Left forelimb (tissue), 1 donor: ENCODE measurements at places on chromosomes 1 and 21.

DNA sequence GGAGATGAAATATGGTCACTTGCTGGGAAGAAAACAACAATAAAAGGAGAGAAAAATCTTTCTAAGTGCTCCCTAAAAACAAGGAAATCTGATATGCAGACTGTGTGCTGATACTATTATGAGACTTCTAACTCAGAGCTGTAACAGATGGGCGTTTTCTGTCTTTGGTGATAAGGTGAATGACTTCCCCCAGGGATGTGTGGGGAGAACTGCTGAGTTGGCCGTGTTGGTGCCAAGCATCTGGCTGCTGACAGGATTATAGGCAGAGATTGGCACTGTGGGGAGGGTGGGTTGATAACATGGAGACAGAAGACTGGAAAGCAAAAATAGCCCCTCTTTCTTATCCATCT is 438.5 kb upstream of the PLXNA2 start:
- DNase-seq, result no peak

DNA sequence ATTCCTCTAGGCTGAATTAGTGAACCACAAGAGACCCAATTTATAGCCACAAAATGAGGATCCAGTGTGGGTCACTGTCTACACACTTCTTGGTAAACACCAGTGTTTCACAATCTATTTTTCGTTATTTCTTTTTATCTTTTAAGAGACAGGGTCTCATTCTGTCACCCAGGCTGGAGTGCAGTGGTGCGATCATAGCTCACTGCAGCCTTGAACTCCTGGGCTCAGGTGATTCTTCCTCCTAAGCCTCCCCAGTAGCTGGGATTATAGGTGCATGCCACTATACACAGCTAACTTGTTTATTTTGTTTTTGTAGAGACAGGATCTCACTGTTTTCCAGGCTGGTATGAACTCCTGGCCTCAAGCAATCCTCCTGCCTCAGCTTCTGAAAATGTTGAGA is 29.3 kb upstream of the SLC45A3 start:
- DNase-seq, result no peak

DNA sequence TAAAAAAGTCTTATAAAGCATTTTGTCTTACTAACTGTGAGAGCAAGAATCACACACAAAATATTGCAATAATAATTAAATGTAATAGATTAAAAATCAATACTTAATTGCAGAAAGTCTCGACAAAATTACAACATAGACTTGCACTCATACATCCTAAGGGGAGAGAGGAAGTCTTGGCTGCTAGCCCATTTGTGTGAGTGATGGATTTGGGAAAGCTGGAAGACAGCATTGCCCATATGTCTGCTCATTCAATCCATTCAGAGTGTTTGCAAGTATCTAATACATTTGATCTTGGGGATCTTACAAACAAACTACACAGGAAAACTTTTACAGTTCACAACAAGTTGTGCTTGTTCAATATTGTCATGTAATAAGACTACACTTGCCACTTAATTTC is 140.5 kb downstream of the COL11A1 start:
- no peak for DNase-seq

GRCh38 chr1:70277875-70278274 is 56.7 kb downstream of the SRSF11 start:
- DNase-seq, result no peak

DNA sequence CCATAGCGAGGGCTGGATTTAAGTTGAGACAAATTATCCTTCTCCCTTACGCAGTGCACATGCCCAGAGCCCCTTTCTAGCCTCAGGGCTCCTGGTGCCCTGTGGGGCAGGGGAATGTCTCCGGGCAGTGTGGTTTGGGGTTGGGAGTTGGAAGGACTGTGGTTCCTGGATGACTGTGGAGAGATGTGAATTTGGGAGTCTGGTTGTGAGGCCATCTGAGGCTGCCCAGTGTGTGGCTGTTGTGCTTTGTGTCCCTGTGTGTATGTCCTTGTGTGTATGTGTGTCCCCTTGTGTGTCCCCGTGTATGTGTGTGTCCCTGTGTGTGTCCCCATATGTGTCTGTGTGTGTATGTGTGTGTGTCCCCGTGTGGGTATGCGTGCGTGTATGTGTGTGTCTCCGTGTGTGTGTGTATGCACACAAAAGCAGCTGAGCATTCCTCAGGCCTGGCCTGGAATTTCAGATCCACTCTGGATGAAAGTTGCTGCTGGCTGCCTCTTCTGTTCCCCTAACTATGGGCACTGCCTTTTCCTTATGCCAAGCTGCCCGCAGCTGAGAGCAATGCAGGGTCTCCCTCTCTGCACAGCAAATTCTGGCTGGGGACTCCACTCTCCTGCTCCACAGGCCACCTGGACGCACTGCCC is 65.4 kb downstream of the UBIAD1 start:
- DNase-seq, result no peak

GRCh38 chr1:204733289-204733688 is 47.8 kb upstream of the LRRN2 start:
- DNase-seq, result no peak

DNA sequence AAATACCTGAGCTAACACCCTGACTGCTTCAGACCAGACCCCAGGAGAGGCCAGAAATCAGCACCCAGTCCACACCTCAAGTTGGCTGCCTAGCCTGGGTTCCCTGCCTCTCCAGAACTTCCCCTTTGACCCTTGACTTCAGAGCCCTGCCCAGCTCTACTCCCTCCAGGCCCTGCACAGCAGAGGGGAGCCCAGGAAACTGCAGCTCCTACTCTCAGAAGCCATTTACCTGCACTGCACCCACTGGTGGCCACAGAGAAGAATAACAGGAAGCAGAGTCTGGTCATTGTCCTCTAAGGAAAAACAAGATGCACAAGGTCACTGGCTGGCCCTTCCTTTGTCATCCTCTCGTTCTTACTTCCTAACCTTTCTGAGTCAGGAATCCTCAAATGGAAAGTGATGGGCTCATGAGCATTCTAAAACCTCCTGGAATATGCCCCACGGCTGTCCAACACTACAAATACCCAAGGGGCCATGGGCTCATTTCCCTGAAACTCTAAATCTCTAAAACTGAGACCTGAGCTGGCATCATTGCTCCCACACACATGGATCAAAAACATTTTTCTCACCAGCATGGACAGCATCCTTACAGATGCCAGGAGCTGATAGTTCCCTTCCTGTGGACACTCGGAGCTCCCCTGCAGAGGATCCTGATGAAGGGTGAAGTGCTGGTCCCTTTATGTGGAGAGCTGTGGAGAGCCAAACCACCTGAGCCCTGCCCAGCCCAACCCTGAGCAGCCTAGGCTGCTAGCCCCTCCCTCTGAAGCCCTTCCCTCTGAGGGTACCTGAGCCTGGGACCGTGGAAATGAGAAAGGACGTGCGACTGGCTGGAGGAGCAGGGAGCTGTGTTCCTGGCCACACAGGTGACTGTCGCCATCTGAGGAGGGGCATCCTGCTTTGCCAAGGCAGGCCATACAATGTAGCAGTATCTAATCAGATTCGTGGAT is at the start of gene ITLN2:
Gene ITLN2, minus strand, starts transcription at position 652 of the 947 bp plus-strand sequence. Its CDS starts 68 bp downstream, at position 584.
- no peak for DNase-seq

DNA sequence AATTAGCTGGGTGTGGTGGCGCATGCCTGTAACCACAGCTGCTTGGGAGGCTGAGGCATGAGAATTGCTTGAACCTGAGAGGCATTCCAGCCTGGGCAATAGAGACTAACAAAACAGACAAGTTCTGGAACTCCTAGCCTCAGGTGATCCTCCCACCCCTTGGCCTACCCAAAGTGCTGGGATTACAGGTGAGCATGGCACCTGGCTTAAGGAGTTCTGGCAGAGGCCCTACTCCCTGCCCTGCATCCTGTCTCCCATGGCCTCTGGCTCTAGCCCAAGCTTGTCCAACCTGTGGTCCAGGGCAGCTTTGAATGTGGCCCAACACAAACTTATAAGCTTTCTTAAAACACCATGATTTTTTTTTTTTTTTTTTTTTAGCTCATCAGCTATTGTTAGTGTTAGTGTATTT is 20.4 kb downstream of the TOMM20 start:
- DNase-seq, result no peak

GRCh38 chr1:108072212-108072611 is 107.2 kb upstream of the VAV3 start:
- no peak for DNase-seq

DNA sequence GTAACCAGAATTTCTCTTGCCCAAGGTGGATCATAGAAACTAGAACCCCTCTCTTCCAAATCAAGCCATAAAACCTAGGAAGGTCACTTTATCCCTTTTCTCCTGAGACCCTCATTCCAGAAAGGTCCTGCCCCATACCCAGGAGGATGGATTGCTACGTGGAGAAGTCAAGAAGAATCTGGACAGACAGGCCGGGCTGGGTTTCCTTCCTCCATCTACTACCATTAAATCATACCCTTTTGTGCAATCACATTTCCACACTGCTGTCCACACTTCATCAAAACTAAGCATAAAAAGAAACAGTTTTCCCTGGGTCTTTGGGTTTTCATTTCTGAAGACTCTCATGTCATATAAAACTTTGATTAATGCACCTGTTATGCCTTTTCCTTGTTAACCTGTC is 65.4 kb downstream of the C21orf91 start:
- no peak for DNase-seq

DNA sequence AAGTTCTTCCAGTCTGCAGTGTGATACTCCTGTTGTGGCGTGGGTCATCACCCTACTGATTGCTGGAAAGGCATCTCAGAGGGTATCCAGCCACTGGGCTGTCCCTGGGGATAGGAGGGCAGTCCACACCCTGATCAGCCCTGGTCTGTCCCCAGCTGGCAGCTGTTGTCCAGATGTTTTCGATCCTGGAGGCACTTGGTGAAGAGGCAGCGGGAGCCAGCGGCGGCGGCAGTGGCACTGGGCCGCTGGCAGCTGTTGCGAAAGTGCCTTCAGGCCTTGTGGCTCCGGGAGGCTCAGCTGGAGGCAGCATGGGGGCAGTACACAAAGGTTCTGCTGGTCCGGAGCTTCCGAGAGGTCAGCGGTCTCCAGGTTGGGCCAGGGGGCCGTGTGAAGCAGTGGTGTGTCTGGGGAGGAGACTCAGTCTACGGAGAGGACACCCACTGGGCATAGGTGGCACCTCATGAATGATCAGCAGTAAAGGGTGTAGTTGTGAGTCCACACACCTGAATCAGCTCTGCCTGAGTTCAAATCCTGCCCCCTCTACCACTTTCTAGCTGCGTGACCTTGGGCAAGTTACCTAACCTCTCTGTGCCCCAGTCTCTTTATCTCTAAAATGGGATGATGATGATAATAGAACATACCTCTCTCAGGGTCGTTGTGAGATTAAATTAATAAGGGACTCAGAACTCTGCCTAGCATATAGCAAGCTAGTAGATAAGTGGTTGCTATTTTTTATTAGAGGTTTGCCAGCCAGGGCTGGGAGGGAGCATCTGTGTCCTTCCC is 6.1 kb downstream of the C1orf167 start:
- no peak for DNase-seq

DNA sequence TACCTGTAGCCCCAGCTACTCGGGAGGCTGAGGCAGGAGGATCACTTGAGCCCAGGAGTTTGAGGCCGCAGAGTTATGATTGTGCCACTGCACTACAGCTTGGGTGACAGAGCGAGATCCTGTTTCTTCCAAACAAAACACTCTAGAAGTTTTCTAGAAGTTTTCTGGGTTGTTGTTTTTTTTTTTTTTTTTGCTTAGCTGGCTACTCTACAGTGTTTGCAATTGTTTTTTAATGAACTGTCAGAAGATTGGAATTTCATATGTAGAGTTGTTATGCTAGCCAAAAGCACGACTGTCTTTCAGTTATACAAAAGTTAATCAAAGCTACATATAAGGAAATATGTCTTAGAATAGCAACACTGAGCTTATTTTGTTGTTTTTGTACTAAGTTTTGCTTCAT is 30.9 kb upstream of the NEXN start:
- no peak for DNase-seq

DNA sequence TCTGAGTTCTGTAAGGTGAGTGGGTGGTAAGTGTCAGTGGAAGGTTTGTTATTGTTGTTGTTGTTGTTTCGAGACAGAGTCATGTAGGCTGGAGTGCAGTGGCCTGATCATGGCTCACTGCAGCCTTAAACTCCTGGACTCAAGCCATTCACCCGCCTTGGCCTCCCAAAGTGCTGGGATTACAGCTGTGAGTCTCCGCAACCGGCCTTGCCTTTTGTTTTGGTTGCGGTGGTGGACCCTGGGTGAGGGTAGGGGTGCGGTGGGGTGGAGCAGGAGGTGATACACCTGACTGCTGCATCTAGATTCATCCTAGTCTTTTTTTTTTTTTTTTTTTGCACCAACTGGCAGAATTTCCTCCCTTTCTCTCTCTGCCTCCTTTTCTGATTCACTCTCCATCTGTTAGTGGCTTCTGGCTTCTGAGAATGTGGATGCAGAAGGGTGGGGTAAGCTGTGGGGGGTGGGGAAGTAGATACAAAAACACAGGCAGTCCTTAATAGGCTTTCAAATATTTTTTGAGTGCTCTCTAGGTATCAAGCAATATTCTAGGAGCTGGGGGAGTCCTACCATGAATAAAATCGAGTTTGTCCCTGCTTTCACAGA is 4.6 kb upstream of the GMEB1 start:
- DNase-seq, result no peak

- no peak for DNase-seq
These were observed 118.1 kb upstream of the POGK start for GRCh38 chr1:166721145-166721544.

DNA sequence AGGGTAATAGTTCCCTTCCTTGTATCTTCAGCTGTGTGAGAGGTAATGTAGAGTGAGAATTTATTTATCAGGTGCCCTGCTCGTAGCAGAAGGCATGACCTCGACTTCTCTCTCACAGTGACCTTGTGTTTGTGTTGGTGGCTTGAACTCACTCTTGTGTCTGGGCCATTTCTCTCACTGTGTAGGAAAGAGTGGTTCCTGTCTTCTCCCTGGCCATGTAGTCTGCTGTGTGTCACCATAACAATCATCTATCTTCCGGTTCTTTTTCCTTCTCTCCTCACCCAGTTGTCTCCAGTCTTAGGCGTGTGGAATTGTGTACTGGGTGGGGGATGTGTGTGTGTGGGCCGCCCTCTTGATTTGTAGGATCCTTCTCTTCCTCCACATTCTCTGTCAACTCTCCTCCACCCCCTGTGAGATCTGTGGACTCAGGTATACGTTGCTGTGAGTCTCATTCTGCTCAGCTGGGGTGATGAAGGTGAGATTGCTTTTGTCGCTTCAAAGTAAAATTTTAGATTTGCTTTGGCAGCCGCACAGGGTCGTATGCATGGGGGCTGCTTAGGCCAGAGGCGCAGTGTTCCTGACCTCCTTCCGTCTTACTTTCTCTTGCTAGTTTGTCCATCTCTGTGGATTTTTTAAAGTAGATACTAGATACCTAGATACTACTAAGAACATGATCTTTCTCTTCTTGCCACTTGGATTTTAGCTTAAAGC is 31.6 kb downstream of the MAPKAPK2 start:
- DNase-seq, result no peak

DNA sequence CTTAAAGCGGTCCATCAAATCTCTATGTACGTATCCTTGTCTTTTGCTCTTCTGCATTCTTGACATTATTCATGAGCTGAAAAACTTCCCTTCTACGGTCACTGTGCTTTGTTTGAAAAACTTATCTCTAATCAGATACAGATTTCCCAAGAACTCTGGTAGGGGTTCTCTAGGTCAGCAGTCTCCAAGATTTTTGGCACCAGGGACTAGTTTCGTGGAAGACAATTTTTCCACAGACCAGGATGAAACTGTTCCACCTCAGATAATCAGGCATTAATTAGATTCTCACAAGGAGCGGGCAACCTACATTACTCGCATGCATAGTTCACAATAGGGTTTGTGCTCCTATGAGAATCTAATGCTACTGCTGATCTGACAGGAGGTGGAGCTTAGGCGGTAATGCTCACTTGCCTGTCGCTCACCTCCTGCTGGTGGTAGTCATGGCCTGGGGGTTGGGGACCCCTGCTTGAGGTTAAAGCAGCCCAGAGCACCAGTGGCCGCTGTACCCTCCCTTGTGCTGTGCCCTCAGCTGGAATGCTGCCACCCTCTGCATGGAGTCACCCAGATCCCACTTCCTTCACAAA is 30.8 kb downstream of the AK2 start:
- DNase-seq, result no peak

GRCh38 chr1:12798911-12799310 is 7.7 kb downstream of the PRAMEF1 start:
- no peak for DNase-seq
